NCI-H446 treated with DMSO at 0.1 percent for 48 hours (cell line): ENCODE measurements at places on chromosomes 1 and 21.

- no peak for DNase-seq
Observed at GRCh38 chr1:33971913-33972312, 108.0 kb downstream of the HMGB4 start.

- no peak for DNase-seq
Observed at GRCh38 chr1:85606414-85606800, 25.8 kb downstream of the CCN1 start.

GRCh38 chr1:156601122-156601830 lies at the start of gene GPATCH4:
Gene GPATCH4, minus strand, starts transcription at chr1:156601479.
- DNase-seq = peak; percentile 94

DNA sequence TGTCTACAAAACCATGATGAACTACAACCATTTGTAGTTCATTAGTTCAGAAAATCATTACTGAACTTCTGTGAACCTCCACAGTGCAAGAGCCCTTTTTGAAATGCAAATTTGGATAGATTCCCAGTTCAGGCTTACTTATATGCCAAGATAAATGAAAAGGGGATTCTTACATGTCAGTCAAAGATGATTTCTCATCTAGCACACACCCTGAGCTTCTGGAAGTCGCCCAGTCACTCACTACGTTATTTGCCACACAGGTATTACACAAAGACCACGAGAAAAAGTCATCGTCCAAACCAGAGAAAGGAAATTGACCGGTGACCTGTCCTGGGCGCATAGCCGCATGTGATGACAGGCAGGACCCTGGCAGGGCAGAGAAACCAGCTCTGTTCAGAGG lies 41.8 kb downstream of the ETS2 start:
- DNase-seq = peak; percentile 10

DNA sequence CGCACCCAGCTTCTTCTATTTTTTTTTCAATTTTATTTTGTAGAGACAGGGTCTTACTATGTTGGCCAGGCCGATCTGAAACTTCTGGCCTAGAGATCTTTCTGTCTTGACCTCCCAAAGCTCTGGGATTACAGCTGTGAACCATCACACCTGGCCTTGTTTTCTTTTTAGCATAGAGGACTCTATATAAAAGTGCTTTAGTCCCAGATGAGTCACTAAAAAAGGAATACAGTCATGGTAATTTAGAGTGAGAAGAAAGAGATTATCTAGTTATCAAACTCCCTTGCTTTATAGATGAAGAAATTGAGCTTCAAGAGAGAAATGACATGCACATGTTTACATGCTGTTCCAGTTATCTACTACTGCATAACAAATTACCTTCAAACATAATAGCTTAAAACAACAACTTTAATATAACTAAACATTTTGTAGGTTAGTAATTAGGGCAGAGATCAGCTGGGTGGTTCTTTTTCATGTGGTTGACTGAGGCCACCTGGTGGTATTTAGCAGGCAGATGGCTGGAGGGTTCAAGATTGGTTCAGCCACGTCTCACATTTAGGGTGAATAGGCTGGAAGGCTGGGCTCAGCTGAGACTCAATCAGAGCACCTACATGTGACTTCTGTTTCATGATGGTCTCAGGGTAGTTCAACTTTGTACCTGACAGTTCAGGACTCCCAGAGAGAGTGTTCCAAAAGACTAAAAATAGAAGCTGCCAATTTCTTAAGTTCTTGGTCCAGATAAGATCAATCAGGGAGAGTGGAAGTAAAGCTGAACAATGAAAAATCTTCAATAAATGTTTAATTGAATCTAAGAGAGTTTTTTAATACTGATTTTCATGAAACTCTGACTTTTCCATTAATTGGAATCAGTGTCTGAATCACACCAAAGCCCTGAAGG lies 16.9 kb upstream of the MTF2 start:
- DNase-seq = peak; percentile 52

DNA sequence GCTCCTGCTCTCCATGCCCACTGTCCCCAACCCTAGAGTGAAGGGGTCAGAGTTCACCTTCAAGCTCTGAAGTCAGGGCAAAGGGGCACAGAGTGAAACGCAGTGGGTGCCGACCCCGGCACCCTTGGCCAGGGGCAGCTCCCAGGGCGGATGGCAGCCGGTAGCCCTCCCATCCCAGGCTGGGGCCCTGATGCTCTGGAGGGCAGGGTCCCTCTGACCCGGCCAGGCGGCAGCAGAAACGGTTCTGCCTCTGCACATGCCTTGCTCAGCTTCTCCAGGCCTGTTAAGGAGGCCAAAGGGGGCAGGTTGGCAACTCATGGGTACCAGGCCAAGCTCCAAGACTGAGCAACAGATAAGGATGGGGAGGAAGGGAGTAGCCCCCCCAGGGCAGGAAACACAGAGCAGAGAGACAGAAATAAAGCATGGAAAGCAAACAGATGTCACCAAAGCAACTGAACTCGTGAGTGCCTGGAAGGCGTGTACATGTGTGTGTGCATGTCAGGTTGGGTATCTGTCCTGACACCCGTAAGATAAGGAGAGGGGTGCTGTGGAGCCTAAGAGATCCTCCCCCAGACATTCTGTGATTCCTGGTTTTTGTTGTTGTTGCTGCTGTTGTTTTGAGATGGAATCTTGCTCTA lies 112.3 kb upstream of the IFFO2 start:
- no peak for DNase-seq

GRCh38 chr1:220952961-220953643 lies 73.9 kb downstream of the HLX start:
- no peak for DNase-seq

DNA sequence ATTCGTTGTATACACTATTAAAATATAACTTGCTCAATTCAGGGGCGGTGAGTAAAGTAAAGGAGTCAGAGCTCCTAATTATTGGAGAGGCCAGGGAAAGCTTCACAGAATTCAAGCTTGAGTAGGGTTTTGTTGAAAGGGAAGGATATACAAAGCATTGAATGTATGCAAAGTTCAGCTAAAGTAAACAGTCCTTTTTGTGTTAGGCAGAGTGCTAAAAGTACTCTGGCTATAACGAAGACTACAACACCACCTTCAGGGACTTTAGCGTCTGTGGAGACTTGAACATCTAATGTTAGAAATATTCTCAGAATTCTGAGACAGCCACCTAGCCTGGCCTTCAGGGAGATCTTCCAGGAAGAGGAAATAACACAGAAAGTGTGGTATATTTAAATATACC lies 1.1 kb downstream of the FALEC start:
- no peak for DNase-seq

DNA sequence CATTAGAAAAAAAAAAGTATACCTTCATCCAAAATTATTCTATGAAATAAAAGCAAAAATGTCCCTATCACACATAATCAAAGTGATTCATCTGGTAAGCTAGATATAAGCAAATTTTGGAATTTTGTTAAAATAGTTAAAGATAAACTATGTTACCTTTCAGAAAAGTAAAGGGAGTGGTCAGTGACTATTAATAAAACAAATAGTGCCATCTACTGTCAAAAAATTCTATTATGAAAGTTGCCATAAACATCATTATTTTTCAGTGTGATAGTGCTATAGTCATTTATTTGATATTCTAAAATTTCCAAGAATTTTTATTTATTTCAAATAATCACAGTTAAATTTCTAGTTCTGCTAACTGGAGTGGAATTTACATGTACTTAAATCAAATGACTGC lies 803.7 kb downstream of the KCNT2 start:
- no peak for DNase-seq

GRCh38 chr21:31514598-31514997 lies 144.9 kb upstream of the SOD1 start:
- DNase-seq = peak; percentile 20
